ENCODE measurements at places on chromosomes 5 and 9.

GRCh38 chr5:142323480-142324135 is 1.2 kb downstream of the SPRY4 start:
- no peak for DNase-seq

- no peak for DNase-seq
Observed at GRCh38 chr9:101027733-101028345, 688 bp upstream of the PLPPR1 start.

DNA sequence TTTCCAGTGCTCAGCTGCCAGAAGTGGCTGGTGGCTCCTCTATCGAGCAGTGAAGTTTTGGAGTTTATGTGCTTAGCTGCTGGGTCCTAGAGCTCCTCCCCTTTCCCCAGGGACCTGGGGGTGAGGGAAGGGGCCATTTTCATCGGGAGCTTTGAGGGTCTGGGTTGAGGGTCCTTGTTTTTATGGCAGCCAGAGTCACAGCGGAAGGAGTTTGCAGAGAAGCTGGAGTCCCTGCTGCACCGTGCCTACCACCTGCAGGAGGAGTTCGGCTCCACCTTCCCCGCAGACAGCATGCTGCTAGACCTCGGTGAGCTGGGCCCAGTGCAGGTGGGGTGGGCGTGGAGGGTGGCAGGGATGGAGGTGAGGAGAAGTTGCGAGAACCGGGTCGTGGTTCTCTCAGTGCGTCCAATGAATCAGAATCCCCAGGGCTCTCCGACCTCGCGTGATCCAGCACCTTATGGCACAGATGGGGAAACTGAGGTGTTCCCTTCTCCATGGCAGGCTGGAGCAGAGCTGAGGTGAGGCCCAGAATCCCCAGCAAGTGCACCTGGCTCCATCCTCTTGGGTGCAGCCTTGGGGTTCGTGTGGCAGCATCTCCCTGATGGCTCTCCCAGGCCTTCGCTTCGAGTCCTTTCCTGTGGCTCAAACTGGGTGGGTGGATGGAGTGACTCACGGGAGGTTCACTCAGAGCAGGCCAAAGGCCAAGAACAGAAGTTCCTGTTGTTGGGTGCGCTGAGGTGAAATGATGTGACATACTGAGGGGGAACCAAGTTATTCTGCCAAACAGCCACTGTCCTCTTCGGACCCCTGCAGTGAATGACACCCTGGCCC is 21.7 kb upstream of the DOLPP1 start:
- DNase-seq, result no peak

DNA sequence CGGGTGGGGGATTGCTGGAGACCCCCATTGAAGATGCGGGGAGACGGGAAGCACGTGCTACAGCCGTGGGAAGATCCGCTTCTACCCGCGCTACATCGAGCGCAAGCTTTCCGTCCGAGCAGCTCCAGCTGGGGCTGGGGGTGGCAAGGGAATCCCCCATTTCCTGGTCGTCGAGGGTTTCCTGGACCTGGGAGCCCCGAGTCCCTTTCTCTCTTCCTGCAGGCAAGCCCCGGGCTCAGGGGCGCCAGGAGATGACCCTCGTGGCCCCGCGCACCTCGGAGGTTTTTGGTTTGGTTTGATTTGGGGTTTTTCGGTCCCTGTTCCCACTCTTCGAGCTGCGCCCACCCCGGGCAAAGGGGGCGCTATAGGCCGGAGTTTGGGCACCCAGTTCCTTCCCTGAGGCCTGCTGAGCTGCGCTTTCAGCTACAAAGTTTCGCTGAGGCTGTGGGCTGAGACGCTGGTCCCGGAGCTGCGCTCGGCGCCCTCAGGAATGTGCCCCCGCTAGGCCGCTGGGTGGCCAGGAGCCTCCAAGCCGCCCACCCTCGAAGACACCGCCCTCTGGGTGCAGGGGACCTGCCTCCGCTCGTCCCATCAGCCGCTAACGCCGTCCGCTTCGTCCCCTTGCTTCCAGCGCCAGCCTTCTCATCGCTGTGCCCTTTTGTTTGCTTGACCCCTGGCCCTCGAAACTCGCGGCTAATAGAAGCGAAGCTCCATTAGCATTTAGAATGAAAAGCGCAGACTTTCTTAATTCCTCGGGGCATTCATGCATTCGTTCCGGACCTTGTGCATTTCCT is 2.9 kb downstream of the NR4A3 start:
- no peak for DNase-seq

DNA sequence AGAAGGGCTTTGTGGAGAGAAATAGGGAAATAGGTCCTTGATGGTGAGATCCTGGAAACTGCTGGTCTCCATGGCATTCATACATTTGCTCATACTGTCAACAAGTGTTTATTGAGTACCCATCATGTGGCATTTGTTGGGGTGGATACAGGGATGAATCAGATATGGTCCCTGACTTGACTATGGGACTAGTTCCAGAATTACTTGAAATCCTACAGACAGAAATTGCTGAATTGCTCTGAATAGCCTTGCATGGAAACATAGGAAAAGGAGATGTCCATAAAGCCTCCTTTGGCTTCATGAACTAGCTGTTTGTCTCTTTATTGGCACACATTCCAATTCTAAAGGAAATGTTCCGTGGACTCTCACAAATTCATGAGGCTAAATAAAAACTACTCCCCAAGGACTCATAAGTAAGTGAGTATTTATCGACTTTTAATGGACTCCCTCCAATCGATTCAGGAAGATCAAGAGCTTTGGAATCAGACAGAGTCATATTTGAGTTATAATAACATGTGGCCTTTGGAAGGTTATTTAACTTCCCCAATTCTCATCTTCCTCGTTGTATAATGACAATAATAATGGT is 122.4 kb upstream of the C6 start:
- no peak for DNase-seq

GRCh38 chr5:41747708-41748107 is 122.5 kb downstream of the OXCT1 start:
- DNase-seq, result no peak

- DNase-seq, result no peak
Observed at GRCh38 chr9:137496601-137497375, 37.7 kb upstream of the NSMF start.

- no peak for DNase-seq
Observed at GRCh38 chr5:94807985-94808384, 189.5 kb downstream of the SLF1 start.

DNA sequence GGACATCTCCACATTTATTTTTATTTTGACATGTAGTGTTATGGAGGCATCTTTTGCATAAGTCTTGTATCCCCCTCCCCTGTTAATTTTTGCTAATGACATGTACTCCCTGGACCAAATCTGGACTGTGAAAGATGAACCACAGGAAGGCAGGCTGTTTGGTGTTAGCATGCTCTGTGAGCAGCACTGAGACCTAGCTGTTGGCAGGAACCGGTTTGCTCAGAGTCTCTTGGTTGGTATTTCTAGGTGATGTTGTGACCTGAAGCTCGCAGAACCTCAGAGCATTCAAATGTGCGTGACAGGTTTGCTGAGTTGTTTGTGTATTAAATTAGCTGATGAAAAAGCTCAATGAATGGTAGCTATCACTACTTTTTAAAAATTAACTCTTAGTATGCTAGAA is 53.6 kb upstream of the PHF2 start:
- DNase-seq, result no peak

GRCh38 chr9:131704141-131704983 is 35.5 kb downstream of the RAPGEF1 start:
- no peak for DNase-seq

DNA sequence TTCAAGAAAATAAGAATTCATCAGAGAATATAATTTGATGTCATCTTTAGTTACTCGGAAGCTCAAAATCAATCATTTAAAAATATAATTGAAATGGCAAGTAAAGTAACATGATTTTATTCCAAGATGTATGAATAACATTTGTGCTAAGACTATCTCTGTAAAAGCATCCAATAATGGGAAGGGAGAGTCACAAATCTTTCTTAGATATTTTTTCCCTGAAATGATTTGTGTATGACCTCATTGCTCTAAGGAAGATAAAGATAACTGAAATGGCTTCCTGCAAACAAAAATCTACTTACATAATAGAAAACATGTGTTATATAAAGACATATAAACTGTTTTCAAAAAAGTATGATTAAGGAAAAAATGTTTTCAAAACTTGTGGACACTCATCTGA is 97.4 kb upstream of the FGF10 start:
- no peak for DNase-seq

DNA sequence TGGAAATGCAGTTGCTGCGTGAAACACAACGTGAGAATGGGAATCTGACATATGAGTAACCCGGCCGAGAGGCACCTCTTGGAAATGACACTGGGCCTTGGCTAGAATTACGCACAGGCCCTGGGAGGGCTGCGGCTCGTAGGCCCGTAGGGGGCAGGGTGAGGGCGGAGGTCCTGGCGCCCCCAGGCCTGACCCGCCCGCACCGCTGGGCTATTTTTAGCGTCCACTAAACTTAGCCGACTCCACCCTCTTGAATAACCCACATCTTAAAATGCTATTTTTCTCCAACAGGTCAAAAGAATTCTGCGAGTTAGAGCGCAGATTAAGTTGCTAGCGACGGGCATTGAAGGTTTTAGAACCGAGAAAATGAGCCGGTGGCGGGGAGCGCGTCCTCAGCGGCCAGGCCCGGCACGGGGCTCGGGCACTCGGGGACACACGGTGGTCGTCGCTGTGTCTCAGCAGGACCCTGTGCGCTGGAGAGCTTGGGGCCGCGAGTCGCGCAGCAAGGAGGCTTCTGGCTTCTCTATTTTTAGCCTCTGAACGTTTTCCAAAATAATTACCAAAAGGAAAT is 168.5 kb downstream of the AUH start:
- DNase-seq, result peak; percentile 65

GRCh38 chr9:77988630-77989029 is 43.0 kb downstream of the GNAQ start:
- DNase-seq, result no peak

DNA sequence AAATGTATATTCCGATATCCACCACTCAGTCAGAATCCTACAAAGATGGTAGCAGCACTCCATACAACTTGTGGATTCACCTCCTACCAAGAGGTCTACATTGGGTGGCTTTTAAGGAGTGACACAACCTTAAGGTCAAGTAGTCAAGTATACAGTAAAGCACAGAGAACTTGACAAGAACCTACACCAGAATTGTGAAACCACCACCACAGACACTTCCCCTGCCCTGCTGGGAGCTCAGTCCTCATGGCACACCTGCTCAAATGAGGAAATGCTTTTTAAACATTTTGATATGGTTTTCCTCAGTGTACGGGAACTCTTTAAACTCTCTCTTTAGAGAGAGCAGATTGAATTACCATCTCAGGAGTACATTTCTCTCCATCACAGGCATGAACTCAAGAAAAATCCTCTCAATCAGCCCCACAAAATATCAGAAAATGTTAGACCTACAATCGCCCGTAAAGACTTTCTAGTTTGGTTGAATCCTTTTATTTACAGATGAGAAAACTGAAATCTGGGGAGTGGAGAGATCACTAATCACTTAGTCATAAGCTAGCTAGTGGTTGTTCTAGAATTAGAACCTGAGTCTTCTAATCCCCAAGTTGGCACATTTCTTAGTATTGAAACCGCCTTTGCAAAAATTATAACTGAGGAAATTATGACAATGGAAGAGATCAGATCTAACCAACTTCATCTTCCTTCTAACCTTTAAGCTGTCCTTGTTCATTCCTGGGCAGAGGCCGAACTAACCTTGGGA is 38.5 kb upstream of the NR4A3 start:
- no peak for DNase-seq

GRCh38 chr9:112218908-112219307 is 43.8 kb upstream of the SUSD1 start:
- no peak for DNase-seq

DNA sequence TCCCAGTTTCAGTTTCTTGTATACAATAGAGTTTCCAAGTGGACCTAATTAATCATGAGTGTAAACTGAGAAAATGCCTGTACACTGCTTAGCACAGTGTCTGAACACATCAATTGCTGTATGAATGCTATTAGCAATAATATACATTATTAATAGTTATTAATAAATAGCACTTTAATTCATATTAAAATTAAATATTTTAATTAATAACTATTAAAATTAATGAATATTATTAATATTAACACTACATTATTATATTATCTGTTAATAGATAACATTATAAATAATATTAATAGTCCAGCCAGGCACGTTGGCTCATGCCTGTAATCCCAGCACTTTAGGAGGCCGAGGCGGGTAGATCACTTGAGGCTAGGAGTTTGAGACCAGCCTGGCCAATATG is 244.9 kb upstream of the ANKRD55 start:
- DNase-seq, result no peak

- no peak for DNase-seq
Observed at GRCh38 chr5:5751987-5752386, 329.5 kb downstream of the ICE1 start.

DNA sequence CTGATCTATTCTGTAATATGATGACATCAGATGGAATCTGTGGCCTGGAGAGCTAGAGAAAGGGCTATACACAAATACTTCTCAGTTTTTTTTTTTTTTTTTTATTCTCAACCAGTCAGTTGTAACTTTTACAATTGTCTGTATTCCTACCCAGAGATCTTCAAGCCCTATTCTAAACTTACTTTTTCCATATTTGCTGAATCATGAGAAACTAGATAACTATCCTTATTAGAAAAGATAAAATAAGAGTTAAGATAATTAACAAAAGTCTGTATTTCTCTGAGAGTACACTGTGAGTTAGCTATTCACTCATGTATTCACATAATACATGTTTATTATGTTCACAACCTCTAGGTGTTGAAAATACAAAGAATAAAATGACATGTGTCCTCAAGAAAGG is 1575.9 kb downstream of the EFNA5 start:
- DNase-seq, result no peak

- DNase-seq, result no peak
Observed at GRCh38 chr9:85262333-85262732, 479.4 kb downstream of the AGTPBP1 start.

GRCh38 chr9:14441976-14442651 is 128.2 kb upstream of the NFIB start:
- DNase-seq, result no peak

GRCh38 chr5:82816926-82817325 is 260.3 kb downstream of the TMEM167A start:
- no peak for DNase-seq

DNA sequence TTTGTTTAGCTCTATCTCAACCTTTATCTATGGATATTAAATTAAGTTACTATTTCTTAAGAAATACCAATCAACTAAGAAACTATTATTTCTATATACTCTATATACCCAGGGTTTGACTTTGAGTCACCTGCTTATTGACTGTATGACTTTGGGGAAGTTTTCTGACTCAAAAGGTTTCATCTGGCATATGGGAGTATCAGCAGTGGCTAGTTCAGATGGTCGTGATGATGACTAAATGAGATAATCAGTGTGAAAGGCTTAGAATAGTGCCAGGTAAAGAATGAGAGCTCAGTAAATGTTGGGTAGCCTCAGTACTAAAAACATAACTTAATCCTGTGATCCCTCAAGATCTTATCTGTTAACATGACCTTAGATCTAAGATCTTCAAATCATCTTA is 179.7 kb upstream of the ISL1 start:
- DNase-seq, result no peak

GRCh38 chr9:87184956-87185642 is 237.8 kb upstream of the GAS1 start:
- no peak for DNase-seq

GRCh38 chr5:50767588-50767987 is 101.2 kb downstream of the PARP8 start:
- DNase-seq, result no peak

GRCh38 chr9:5269249-5269715 is 35.2 kb downstream of the RLN2 start:
- DNase-seq, result no peak

- no peak for DNase-seq
Observed at GRCh38 chr5:95730730-95731570, at the start of gene RHOBTB3. RHOBTB3 (plus strand) TSS chr5:95731336; CDS start chr5:95731683, 347 bp downstream.

GRCh38 chr5:117837786-117838185 is 1150.6 kb downstream of the DTWD2 start:
- DNase-seq, result no peak
